ENCODE measurements at places on chromosomes 16 and 17.
A peak's percentile ranks its signal among the peaks of the same experiment; 100 is the strongest.

- DNase-seq, result no peak
Measured at GRCh38 chr17:57077000-57077399, 8.0 kb upstream of the AKAP1 start.

DNA sequence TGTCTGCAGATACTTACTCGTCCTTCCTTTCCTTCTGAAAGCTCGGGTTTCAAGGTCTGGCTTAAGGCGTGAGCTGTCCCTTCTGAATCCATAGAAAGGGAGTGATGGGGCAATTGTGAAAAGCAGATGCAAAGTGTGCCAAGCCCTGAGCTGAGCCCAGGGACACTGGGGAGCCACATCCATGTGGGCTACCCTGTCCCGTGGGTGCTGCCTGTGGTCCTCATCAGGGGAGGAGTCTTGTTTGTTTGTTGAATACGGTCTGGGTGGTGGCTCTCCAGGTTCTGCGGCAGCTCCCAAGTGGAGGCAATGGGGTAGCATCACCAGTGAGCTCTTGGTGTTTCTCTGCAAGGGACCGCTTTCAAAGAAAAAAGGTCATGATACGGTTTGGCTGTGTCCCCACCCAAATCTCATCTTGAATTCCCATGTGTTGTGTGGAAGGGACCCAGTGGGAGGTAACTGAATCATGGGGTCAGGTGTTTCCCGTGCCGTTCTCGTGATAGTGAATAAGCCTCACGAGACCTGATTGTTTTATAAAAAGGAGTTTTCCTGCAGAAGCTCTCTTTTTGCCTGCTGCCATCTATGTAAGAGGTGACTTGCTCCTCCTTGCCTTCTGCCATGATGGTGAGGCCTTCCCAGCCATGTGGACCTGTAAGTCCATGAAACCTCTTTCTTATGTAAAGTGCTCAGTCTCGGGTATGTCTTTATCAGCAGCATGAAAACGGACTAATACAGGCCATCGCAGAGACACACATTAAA lies 1.0 kb upstream of the ALG1 start:
- DNase-seq, result no peak

- DNase-seq, result no peak
Measured at GRCh38 chr16:53881371-53881770, 177.4 kb downstream of the FTO start.

DNA sequence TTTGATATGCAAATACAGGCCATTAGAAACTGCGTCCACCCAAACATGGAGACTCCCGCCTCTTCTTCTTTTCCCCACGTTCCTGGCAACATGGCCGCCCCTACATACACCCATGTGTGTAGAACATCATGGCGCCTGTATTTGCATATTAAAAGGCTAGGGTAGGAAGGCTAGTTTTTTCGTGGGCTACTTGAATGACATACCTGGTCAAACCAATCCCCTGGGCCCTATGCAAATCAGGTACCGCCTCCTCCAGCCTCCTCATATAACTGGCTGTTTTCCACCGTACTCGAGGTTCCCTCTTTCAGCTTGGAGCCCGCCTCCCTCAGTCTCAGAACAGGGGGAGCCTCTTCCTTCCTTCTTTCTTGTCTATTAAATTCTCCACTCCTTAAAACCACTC lies 840 bp upstream of the CD300LB start:
- peak; percentile 60 for DNase-seq

DNA sequence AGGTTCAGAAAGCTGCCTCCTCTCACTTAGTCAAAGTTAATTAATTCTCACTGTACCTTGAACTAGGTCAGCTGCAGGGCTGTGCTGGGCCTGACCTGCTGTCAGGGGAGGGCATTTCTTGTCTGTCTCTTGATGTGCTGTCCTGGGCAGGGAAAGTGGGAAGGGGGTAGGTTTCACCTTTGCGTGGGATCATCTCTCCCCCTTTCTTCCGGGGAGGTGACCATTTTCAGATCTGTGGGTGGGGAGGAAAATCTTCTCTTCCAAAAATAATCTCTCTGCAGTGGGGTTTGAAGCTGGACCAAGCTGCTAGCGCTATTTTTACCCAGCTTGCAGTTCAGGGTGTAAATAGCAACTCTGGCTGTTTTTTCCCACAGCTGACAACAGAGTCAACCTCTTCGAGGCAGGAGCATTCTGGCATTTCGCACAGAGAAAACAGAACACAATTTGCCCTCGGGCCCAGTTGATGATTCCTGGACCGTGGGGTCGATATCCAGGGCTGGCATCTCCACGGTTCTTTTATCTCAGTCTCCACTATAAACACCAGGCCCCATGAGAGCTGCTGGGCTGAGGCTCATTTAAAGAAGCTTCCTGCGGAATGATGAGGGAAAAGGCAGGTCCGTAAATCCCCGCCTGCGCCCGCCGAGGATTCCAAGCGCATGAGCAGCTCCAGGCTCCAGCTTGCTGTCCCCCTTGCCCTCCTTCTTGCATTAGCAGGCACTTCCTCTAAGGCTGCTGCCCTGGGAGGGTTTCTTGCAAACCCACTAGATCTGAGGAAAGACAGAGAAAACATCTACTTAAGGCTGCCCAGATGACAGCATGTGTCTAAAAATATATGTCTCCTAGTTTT lies 93.9 kb downstream of the YPEL2 start:
- peak; percentile 78 for DNase-seq

GRCh38 chr17:66573078-66573477 lies 261.8 kb upstream of the CACNG5 start:
- DNase-seq, result no peak

DNA sequence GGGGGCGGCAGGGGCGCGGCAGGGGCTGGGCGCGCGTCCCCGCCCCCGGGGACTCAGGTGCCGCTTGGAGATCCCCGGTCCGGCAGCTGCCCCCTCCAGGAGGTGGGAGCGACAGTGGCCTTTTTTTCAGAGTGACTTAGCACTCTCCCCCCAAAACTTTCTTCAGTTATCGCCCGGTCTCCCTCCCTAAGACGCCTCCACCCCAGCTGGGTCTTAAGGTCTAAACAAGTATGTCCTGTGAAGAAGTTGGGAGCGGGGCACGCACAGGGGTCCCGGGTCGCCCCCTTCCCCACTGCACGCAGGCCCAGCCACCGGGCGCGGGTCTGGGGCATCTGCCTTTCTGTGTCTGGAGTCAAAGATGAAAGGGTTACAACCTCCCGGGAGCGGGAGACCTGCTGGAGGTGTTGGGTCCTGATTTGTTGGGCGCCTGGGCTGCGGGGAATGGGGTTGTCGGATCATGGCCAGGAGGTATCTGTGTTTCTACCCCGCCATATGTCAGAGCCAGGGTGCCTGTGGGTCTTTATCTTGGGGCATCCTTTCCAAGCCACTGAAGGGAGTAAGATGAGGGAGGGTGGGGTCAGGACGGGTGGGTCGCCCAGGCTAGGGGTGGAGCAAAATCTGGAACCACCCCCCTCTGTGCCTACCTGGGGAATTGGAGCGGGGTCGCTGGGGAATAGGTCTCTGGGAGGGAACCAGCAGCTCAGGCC lies 757 bp downstream of the FMNL1 start:
- no peak for DNase-seq

DNA sequence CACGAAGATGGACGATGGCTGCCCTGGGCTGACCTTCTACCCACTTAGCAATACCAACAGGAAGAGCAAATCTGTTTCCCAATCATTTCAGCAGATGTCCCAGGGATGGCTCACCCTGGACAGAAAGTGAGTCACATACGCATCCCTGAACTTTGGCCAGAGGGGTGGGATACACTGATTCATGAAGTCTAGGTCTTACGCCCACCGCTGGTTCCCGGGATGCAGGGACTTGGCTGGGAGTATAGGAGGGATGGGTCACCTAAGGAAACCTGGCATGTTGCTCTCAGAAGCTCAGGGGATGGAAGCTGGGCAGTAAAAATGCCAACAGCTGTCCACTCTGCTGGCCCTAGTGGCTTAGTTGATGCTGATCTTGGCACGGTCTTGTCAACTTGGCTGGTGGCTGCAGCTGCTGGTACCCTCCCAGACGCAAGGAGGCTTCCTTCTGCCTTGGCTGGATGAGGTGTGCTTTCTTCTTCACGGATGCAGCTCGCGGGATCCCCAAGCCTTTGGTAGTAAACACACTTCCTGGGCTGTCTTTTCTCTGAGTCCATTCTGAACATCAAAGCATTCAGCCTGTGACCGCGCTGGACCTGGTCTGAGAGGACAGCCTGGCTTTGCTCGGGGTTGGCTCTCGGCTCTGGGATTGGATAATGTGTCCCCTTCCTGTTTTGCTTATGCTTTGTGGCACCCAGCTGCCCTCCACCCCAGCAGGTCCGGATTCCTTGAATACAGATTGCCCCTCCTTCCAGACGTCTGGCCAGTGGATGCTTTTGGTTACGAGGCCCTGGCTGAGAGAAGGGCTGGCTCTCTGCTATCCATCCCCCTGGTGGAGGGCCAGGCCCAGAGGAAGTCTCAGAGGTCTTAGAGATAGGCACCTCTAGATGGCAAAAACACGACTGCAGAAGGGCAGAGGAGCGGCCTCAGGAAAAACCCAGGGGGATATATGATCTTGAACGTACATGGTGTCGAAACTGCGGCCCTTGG lies 71.5 kb downstream of the RAP1GAP2 start:
- peak; percentile 33 for DNase-seq

- DNase-seq, result no peak
Measured at GRCh38 chr16:82967424-82967823, 340.7 kb downstream of the CDH13 start.

GRCh38 chr17:15941781-15942180 lies 3.1 kb upstream of the ADORA2B start:
- no peak for DNase-seq

- DNase-seq, result no peak
Measured at GRCh38 chr16:54059319-54059718, 227.3 kb downstream of the IRX3 start.

DNA sequence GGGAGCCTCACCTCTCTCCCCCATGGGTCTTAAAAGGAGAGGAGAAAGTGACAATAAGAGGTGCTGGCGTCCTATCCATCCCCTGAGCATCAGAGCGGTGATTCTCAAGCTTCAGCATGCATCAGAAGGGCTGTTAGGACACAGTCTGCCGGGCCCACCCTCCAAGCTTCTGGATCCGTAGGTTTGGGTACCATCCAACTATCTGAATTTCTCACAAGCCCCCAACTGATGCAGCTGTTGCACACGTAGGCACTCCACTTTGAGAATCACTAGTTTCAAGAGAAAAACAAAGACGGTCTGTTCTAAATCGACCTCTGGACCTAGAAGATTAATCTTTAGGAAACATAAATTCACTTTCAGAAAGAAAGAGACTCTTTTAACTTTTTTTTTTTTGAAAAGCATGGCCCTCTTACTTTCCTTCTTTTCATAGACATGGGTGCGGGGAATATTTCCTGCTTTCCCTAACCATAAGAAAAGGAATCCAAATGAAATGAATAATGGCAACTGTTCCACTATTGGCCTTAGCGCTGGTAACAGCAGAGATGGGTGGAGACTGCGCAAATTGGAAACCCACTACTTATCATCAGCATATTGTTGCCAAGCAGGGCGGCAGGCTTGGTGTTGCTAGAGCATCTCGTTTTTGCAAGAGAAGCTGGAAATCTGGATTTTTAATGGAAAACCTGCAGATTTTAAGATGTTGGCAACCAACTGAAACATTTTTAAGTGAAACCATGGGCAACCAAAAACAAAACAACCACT lies 144.4 kb downstream of the GAS7 start:
- peak; percentile 56 for DNase-seq

DNA sequence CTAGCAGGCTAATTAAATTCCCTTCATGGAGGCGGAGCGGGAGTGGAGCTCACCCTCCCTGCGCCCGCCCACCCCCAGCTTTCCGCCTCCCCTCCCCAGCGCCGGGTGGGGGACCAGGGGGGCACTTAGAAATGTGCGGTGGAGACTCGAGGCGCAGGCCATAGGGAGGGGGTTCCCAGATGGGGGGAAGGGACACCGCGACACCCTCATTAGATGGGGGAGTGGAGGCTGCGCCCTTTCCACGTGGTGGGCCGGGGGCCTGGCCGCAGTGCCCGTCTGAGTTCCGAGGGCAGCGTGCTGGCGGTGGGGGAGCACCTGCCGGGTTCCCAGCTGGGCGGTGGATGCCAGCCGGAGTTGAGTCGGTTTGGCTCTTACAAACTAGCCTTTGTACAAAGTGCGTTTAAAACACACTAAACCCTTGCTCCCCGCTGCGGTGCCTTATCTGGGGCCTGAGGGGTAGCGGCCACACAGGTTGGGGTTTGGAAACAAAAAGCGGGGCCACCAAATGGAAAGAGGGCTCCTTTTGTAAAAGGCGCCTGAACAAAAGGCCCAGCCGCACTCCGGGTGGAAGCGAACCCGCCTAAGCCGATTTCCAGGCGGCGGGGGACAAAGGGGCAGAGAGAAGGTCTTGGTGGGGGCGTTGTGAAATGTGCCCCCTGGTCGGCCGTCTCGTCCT lies 1.4 kb downstream of the GSE1 start:
- no peak for DNase-seq

GRCh38 chr17:73956595-73957465 lies 246.6 kb upstream of the RPL38 start:
- DNase-seq, result peak; percentile 43

- no peak for DNase-seq
Measured at GRCh38 chr16:23948949-23949411, 113.2 kb downstream of the PRKCB start.

- DNase-seq, result no peak
Measured at GRCh38 chr16:49724774-49725173, 131.1 kb downstream of the ZNF423 start.

- DNase-seq, result no peak
Measured at GRCh38 chr17:67364847-67365737, 1.3 kb downstream of the PSMD12 start.

GRCh38 chr16:67040906-67041305 lies 12.0 kb downstream of the CBFB start:
- no peak for DNase-seq

DNA sequence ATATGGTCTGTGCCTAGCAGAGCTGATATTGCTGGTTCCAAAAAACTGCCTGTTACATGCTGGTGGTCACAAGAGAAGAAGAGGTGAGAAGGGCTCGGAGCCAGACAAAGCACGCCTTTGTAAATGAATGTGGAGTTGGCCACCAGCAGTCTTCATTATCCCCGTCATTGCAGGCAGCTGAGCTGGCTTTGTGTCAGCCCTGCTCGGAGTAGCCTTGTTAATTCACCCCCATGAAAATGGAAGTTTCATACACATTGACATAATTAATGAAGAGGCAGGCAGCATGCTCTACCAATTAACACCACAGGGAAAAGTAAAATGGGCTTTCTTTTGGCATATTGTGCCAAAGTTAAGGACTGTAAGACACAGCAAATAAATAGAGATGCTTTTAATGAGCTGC lies 113.7 kb upstream of the RBFOX1 start:
- DNase-seq, result no peak

DNA sequence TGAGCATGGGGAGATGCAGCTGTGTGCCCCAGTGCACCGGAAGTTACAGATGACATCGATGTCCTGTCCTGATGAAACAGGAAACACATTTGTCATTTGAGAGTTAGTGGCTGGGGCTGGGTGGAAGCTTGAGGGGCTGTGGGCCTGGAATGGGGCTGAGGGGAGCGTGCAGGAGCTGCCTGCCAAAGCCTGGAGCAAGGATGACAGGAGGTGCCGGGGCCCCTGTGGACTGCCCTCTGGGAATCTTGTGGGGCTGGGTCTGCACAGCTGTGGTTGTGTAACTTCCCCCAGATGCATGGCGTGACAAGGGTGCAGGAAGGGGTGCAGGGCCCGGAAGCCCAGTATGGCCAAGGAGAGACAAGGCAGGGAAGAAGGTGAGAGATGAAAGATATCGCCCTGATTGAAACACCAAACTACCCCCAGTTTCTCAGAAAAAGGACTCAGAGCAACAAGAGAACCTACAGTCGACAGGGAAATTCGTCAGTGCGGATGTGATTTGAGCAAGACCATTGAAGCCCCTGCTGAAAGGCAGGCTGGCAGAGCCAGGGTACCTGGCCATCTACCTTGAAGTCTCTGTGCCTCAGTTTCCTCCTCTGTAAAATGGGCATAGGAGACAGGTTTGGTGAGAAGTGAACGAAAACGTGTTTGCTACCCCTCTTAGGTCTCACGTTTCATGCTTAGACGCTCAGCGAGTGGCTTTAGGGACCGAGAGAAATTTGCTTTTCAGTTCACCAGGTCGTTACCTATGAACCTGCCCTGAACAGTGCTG lies 8.8 kb downstream of the MMP25 start:
- DNase-seq, result no peak
